ENCODE measurements at places on chromosomes 2 and 18.

DNA sequence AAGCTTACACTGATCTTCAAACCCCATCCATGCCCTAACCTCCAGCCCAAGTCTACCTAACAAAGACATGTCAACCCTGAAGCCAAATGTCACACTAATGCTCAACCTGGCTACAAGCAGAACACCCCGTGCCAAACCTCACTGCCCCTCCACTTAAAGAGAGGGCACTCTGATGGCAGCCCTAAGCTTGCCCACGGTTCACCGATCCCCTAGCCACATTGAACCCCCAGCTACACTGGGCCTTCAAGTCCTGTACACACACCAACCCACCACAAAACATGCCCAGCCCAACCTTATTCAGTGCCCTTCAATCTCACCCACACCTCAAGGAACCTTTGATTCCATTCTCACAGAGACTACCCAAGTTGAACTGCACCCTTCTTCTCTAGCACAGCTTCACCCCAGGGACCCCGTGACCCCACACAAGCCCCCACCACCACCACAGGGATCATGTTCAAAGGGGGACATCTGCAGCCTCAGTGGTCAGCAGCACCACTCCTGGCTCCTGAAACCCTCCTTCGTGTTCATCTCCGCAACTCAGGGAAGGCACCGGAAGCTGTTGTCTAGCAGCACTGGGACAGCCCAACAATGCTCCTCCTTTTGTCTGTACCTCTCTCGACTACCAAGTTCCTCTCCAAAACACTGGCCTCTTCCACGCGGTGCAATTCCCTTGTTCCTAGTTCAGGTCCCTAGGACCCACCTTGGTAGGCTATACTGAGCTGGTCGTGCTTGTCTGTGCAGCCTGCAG lies 218.8 kb downstream of the CYP26B1 start:
- peak; percentile 1 for DNase-seq

- DNase-seq = no peak
These were observed 48.9 kb downstream of the BMPR2 start for GRCh38 chr2:202425036-202425435.

DNA sequence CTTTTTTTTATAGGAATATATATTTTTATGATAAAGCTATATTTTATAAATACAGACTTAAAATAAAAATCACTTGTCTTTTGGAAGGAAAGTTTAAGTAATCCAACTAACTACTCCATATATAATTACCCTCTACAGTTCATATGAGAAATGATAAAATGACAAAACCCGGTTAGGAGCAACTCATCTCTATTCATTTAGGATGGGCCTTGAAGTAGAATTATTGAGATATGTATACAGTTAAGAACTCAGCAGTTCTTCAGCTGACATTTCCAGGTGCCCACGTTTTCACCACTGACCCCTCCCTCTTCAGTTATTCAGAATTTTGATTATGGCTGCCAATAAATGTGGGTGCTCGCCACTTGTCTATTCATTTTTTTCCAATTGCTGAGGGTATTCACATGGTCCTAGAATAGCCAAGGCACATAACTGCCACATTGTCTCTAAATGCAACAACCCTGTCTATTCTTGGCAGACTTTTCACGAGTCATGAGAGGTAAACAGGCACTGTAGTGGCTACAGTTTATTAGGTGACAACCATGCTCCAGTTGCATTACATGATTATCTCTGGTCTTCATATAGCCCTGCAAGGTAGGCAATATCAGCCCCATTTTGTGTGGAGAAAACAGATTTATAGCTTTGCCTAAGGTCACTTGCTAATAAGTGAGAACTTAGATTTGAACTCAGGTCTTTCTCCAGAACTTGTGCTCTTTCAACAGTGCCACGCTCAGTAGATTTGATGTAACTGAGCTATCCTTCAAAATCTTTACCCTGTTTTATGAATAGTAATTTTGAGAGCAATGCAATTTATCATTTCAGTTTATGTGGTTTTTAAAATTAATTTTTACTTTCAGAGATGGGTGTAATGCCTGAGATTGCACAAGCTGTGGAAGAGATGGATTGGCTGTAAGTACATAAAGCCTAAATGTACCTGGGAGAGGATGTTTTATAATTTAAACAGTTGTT lies 2.9 kb downstream of the DDX1 start:
- no peak for DNase-seq

- DNase-seq = no peak
These were observed 1149.1 kb upstream of the NRXN1 start for GRCh38 chr2:52181080-52181479.

GRCh38 chr18:845152-845819 lies 33.2 kb upstream of the YES1 start:
- no peak for DNase-seq

- DNase-seq = no peak
These were observed 141.6 kb downstream of the ZNF236 start for GRCh38 chr18:76963936-76964335.

DNA sequence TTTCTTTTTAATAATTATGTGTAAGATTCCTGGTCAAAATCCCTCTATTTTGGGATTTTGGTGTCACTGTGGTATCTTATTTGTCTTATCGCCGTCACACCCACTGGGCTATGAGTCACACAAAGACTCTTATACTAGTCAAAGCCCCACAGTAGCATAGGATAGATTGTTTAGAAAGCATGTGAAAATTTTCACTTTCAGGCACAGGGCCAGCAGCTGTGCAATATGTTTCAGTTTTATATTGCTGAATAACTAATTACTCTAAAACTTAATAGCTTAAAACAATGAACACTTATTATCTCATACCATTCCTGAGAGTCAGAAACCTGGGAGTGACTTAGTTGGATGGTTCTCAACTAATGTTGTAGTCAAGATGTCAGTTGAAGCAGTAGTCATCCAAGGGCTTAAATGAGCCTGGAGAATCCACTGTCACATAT lies 24.0 kb downstream of the CFAP210 start:
- DNase-seq = no peak

Data from GM03348 (cell line).